ENCODE measurements at places on chromosomes 1 and 21.

GRCh38 chr1:229714964-229715603 lies 89.0 kb downstream of the URB2 start:
- DNase-seq = peak; percentile 45

- no peak for DNase-seq
Measured at GRCh38 chr1:77412820-77413530, 131.2 kb downstream of the AK5 start.

GRCh38 chr1:231611111-231611510 lies 15.5 kb upstream of the DISC1 start:
- no peak for DNase-seq

DNA sequence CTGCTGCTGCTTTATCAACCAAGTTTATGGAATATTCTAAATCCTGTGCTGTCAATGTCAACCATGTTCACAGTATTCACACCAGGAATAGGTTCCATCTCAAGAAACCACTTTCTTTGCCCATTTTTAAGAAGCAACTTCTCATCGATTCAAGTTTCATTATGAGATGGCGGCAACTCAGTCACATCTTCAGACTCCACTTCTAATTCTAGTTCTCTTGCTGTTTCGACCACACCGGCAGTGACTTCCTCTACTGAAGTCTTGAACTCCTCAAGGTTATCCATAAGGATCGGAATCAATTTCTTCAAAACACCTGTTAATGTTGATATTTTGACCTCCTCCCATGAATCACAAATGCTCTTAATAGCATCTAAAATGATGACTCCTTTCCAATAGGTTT lies 39.7 kb upstream of the IFNLR1 start:
- no peak for DNase-seq

DNA sequence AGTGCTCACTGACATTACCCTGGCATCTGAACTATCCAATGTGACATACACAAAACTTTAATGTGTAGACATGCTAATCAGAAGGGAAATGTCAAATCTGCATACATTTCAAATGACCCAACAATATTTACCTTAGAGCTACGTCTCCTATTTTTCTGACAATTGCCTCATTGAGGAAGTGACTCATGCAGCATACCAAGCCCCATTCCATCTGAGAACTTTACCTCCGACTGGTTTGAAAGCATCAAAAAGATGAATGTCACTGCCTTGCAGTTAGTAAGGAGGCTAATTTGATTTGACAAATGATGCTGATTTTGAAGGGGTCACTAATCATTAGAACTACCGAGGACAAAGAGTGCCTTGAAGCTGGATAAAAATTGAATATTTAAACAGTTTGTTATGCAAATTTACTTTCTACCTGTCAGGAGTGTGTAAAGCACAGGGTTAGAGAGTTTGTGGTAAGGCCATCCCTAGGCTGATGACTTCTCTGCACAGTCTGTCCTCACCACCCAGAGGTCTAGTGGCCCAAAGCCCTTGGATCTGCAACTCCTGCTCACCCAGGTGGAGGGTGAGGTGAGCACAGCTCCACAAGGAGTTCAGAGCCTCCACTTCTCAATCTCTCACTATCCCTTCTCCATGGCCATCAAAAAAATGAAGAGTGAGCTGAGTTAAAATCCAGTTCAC lies 500.3 kb upstream of the C1orf87 start:
- no peak for DNase-seq

GRCh38 chr1:15501208-15502032 lies 22.6 kb downstream of the CASP9 start:
- no peak for DNase-seq
